ENCODE measurements at places on chromosomes 2 and 18.
A peak's percentile ranks its signal among the peaks of the same experiment; 100 is the strongest.

- peak; percentile 75 for DNase-seq
Observed at GRCh38 chr2:63692002-63692606, 103.3 kb downstream of the MDH1 start.

- no peak for DNase-seq
Observed at GRCh38 chr2:155377266-155377680, 678.8 kb downstream of the KCNJ3 start.

DNA sequence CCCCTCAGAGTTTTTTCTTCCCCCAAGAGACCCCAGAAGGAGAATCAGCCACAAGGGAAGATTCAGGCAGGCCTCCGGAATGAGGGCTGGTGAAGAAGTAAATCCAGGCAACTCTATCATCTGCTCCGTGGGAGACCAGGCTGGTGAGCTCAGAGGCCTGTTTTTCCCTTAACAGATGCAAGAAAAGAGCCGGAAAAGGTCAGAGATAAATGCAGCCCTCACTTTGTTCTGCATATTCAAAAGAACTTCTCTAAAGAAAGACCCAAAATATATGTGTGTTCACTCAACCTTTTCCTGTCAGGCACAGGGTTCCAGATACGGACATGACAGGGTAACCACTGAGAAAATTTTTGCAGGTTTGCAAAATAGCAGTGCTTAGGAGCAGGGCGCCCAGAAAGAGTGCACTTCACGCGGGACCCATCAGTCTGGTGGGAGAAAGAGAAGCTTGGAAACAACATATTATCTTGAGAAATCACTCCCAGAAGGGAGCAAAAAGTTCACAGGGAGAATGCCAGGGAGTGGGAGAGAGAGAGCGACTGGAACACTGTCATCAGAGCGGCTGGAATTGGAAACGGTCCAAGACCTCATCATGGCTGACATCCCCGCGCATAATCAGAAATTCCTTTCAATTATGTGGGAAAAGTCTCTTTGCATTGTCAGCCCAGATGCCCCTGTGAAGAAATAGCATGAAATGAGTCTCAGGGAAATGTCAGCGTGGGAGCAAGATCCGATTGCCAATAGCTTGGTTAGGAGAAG lies 244.8 kb upstream of the SLC14A2 start:
- no peak for DNase-seq

GRCh38 chr2:231334981-231335380 lies 60.5 kb upstream of the B3GNT7 start:
- DNase-seq: no peak

GRCh38 chr2:239131521-239131920 lies 269.3 kb downstream of the HDAC4 start:
- DNase-seq: peak; percentile 28

DNA sequence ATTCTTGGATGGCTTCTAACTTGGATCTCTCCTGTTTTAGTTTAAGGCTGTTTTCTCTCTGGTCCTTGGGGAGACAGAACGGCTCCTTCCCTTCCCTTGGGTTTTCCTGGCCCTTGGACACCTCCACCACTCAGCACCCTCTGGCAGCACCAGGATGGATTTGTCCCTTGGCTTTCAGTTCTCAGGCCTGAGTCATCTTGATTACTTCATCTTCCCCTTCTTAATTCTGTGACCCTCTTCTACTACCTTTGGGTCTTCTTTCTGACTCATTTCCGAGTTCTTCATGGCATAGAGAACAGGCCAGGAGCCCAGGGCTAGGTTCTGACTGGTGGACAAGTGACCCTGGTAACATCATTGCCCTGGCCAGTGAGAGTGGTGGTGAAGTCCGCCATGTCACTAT lies 14.9 kb downstream of the IGFBP2 start:
- no peak for DNase-seq

DNA sequence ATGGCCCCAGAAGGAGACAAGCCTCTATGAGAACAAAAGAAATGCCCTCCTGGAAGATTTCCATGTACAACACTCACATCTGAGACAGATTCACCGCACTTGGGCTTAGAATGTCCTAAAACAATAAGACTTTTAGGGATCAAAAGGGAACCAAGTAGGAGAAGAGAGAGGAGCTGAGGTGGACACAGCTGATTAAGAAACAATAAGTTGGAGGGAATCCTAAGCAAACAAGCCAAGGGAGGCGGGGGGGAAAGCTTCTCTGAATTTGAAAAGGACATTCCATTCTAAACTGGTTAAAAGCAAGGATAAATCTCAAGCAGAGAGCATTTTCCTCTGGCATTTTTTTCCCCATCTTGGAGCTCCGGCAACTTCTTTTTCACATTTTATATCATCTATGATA lies 9.9 kb downstream of the ACVR1 start:
- DNase-seq: no peak

- peak; percentile 76 for DNase-seq
Observed at GRCh38 chr2:241507430-241508239, 749 bp downstream of the STK25 start.

DNA sequence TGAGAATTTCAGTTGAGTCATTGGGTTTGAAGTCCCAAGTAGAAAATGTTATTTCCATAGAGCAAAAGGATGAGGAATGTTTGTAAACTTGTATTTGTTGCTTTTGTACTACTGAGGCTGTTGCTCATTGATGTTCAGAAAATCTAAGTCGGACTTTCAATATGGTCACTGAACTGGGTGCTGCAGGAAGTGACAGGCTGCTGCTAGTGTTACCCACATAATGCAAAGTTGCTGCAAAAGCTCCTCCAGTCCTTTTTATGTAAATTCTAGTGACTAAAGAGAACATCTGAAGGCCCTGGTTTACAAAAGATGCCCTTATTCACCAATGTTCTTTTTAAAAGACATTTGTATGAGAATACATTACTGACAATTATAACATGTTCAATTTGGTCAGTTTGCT lies 131.1 kb upstream of the FAM98A start:
- DNase-seq: no peak

DNA sequence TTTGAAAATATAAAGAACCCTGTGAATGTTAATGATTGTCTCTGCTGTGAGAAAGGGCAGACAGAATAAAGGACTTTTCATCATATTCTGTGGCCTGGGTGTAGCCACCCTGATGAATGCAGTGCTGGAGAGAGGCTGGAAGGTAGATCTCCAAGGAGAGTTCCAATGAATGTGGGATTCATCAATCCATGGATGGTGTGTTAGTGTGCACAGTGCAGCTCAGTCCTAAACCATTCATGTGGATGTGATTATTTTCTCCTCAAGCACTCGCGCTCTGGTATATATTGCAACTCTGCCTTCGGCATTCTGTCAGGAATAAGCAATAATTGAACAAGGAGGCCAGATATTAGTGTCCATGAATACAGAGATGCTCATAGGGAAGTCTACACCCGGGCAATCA lies 47.1 kb downstream of the LRRTM1 start:
- DNase-seq: no peak

- no peak for DNase-seq
Observed at GRCh38 chr2:62826141-62826540, 120.6 kb downstream of the EHBP1 start.

DNA sequence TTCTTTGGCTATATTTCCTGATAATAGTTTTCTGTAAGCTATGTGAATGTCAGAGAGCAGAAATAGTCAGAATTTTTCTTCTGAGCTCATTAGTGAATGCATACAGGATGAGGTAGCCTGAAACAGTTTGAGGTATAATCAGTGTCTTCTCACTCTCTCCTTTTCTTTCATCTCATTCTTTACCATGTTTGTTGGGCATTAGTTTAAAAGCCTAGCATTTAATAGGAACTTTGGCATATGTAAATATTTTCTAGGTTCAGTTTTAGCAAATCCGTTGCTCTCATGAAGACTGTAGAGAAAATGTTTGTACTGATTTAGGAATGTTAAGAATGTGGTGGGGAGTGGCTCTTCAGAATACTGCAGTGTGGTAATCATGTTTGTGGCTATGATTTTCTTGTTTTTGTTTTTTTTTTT lies 119.4 kb downstream of the PARD3B start:
- no peak for DNase-seq

DNA sequence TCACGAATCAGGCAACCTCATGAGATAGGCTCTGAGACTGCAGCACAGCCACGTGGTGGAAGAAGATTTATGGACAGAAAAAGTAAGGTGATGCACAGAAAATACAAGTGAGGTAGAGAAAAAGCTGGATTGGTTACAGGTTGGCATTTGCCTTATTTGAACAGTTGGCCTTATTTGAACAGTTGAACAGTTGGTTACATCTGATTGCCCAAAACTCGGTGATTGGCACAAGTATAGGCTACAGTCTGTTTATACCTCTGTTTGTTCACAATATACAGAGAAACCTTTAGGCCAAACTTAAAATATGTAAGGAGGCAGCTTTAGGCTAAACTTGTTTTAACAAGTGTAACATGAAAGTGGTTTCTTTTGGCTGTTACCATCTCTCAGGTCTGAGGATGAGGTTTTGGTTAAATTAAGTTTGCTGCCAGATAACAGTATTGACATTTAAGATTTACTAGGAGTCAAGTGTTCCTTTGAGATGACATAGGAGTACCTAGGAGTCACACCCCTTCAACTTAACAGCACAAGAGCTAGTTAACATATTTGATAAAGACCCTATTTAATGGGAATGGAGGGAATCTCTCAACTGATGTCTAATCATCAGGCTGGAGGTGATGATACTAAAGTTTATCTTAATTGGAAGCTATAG lies 16.5 kb upstream of the GPR155 start:
- no peak for DNase-seq

GRCh38 chr2:129008881-129009554 lies 690.4 kb upstream of the HS6ST1 start:
- DNase-seq: no peak

DNA sequence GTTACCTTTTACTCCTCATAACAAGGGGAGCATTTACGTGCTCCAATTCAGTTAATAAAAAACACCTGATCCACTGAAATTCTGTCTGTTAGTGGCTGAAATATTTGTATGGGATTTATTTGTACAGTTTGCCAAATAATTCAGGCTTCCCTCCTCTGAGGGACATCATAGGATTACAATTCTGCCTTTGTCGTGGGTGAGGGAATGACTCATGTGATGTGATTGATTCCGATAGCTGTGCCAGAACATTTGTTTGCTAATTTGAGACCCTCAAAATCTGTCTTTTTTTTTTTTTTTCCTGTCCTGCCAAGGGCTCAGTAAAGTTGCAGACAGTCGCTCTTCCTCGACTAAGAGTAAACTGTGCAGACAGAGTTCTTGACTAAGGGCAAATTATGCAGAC lies 612.6 kb upstream of the CDH2 start:
- DNase-seq: no peak

GRCh38 chr2:89850881-89851582 lies 1159.6 kb downstream of the RPIA start:
- DNase-seq: no peak

GRCh38 chr2:39545957-39546356 lies 108.9 kb upstream of the MAP4K3 start:
- no peak for DNase-seq

DNA sequence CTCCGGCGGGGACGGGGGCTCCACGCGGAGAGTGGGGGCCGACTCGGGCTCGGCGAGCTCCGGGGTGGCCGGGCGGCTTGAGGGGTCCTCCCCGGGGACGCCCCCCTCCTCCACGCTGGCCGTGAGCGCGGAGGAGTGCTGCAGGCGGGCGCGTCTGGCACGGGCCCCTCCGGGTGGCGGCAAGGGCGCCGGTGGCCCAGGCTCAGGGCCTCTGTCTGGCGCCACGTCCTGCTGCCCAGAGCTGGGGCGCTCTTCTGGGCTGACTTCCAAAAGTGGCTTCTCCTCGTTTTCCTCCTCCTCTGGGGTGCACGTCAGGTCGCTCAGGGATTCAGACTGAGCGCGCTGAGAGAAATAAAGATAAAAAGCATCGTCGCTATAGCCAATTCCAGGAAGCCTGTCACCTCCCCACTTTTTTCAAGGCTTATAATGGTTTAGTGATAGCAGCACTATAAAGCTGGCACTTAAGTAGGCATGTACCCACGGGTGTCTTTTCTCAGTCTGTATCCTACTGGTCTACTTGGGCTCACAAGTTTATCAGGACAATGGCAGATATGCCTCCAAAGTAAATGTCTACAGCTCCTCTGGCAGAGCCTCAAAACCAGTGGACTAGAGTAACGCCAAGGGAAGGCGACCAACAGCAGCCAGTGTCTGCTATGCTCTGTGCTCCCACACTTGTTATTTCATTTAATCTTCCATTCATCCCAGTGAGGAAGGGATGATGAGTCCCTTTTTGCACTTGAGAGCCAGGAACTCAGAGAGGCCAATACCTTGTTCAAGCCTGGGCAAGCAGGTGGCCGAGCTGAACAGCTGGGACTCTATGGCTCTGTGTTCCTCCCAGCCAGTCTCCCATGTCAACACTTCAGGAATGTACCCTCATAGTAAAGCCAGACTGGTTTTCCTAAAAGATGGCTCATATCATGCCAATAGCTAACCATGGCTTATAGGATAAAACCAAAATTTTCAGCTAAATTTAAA lies 92.6 kb upstream of the MGAT4A start:
- DNase-seq: no peak

GRCh38 chr18:58578835-58579560 lies 49.9 kb downstream of the ALPK2 start:
- DNase-seq: no peak

DNA sequence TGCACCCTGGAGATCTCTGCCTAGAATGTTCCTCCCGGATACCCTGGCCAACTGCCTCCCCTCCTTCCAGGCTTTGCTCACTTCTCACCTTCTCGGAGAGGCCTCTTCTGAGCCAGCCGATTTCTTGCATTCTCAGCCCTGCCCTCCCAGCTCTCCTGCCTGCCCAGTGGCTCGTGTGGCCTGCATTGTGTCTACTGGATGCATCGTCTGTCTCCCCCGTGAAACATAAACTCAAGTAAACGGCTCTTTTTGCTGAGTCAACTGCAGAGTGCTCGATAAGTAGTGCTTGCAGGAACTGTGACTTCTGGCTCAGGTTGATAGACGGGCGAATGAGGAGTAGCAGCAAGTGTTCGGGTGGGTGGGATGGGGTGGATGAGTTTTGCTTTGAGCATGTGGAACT lies 112.5 kb upstream of the ODC1 start:
- DNase-seq: no peak

DNA sequence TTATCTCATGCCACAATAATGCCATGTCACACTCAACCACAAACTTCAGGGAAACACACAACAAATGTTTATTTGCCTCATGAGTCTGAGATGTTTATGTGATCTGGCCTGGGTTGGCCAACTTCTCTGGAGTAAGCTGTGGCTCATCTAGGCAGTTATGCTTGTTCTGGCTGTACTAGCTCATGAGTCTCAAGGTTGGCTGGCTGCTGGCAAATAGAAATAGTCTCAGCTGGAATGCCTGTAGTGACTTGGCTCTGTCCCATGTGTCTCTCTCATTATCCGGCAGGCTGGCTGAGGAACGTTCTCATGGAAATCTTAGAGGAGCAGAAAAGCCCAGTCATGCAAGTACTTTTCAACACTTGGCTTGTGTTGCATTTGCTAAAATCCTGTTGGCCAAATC lies 234.9 kb upstream of the CDH2 start:
- no peak for DNase-seq
